DMS79 treated with DMSO at 0.1 percent for 48 hours (cell line): ENCODE measurements at places on chromosomes 6 and 20.
A peak's percentile ranks its signal among the peaks of the same experiment; 100 is the strongest.

- no peak for DNase-seq
Observed at GRCh38 chr6:89098461-89098860, 17.9 kb downstream of the PNRC1 start.

- no peak for DNase-seq
Observed at GRCh38 chr6:116438590-116439448, 22.4 kb upstream of the CALHM6 start.

DNA sequence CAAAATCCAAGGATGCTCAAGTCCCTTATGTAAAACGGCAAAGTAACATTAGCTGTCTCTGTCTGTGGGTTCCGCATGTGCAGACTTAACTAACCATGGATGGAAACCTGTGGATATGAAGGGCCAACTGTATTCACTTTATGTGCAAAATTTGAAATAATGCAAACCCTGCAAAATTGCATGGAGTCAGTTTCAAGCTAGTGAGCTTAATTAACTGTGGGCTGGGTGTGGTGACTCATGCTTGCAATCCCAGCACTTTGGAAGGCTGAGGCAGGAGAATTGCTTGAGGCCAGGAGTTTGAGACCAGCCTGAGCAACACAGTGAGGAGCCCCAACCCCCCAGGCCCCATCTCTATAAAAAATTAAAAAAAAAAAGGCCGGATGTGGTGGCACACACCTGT lies 81.4 kb downstream of the ANKS1A start:
- DNase-seq: no peak

DNA sequence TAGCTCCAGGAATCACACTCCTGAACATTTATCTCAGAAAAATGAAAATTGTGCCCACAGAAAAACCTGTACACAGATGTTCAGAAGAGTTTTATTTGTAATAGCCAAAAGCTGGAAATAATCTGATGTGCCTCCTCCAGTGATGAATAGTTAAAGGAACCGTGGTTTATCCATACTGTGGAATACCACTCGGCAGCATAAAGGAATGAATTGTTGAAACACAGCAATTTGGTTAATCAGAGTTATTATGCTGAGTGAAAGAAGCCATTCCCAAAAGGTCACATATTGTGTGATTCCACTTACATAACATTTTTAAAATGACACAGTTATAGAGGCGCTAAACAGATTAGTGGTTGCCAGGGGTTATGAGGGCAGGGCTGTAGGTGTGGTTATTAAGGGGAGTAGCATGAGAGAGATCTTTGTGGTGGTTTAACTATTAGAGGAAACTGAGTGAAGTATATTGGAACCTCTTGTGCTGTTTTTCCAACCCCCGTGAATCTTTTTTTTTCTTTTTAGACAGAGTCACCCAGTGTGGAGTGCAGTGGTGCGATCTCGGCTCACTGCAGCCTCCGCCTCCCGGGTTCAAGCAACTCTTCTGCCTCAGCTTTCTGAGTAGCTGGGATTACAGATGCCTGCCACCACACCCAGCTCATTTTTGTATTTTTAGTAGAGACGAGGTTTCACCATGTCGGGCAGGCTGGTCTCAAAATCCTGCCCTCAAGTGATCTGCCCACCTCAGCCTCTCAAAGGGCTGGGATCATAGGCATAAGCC lies 26.2 kb downstream of the PSMF1 start:
- no peak for DNase-seq

- DNase-seq: no peak
Observed at GRCh38 chr6:87333033-87333432, 4.0 kb upstream of the GJB7 start.

- no peak for DNase-seq
Observed at GRCh38 chr6:40930555-40930954, 108.5 kb downstream of the UNC5CL start.

GRCh38 chr6:47135772-47136171 lies 93.6 kb upstream of the ADGRF1 start:
- no peak for DNase-seq

GRCh38 chr6:147503587-147503986 lies 4.9 kb upstream of the SAMD5 start:
- DNase-seq: no peak

DNA sequence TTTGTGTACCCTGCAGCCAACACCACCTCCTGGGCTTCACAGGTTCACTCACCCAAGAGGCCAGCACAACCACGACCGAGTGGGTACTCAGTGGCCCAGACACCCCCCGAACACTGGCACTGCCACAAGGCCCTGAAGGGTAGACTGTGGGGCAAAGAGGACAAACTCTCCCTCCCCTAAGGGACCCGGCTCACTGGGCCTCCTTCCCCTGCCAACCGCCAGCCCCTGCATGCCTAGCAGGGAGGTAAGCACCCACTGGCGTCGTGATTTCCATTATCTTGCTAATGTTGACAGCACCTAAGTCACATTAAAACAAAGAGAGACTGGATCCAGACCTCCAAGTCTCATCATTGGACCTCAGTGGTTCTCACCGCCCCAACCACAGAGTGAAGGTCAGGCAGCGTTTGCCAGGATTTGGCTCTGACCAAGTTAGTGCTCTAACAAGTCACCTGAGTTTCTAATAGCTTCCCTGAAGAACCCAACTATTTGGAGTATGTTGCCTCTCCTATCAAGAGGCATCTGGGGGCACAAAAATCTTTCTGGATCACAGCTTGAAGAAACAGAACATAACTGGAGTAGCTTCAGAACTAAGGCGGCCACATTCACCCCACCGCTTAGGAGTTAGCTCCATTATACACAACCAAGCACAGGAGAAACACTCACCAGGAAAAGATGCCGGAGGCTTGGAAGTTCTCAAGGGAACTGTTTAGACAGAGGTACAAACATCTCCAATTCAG lies 14.0 kb upstream of the APMAP start:
- no peak for DNase-seq

DNA sequence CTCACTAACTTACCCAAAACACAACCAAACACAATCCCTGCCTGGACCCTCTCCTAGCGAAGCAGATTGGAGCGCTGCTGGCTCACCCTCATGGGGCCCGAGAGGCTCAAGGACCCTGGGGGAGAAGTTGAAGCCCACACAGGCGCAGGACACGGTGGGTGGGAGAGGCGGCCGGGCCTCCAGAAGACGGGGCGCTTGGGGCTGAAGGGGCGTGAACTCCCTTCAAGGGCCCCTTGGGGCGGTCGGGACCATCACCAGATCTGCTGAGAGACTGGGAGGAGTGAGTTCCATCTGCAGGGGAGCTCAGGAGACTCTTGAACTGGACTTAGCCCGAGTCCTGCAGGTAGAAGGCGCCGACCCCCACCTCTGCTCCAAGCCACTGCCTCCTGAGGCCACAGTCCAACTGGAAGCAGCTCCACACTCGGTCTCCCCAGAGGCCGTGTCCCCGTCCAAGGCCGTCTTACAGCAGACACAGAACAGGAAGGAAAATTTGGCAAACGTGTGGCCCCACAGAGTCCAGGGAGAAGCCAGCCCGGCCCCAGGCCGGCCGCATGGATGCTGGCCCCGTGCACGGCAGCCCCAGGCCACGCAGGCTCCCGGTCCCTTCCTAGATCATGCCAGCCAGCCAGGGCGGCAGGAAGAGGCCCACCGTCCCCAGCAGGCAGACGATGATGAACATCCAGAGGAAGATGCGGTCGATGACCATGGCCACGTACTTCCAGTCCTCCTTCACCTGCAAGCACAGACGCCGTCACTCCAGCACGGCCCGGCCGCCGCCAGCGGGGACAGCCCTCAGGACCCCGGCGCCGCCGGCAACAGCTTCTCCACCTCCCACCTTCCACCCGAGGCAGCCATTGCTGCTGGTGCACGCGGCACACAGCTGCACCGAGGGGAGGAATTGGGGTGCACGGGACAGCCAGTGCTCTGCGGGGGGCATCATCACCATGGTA lies 14.7 kb downstream of the CHRNA4 start:
- DNase-seq: no peak

- DNase-seq: no peak
Observed at GRCh38 chr6:116190550-116190949, 63.3 kb downstream of the TSPYL4 start.

GRCh38 chr20:62666736-62667529 lies 24.6 kb downstream of the SLCO4A1 start:
- DNase-seq: peak; percentile 52

- no peak for DNase-seq
Observed at GRCh38 chr20:57323034-57323433, 6.6 kb upstream of the SPO11 start.

GRCh38 chr6:52362443-52363227 lies 684 bp downstream of the PAQR8 start:
- peak; percentile 32 for DNase-seq

- no peak for DNase-seq
Observed at GRCh38 chr20:49563015-49563980, 4.6 kb downstream of the PTGIS start.

GRCh38 chr6:115899730-115900282 lies 160.9 kb downstream of the FRK start:
- no peak for DNase-seq

- DNase-seq: peak; percentile 53
Observed at GRCh38 chr6:110512991-110513390, 36.6 kb upstream of the SLC22A16 start.

- DNase-seq: no peak
Observed at GRCh38 chr6:129921169-129921817, 60.2 kb upstream of the TMEM244 start.

DNA sequence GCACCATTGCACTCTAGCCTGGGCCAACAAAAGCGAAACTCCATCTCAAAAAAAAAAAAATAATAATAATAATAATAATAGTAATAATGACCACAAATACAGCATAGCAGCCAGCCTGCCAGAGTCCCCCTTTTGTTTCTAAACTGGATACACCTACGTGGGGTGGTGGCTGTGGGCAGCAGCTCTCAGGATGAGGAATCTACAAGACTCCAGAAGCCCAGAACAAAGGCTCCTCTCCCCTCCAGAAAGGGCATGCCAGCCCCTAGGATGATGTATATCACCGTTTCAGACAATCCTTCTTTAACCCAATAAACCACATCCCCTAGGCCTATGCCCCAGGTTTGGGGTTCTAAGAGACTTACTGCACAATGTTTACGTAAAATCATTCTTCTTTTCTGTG lies 155.9 kb downstream of the QRSL1 start:
- DNase-seq: no peak

DNA sequence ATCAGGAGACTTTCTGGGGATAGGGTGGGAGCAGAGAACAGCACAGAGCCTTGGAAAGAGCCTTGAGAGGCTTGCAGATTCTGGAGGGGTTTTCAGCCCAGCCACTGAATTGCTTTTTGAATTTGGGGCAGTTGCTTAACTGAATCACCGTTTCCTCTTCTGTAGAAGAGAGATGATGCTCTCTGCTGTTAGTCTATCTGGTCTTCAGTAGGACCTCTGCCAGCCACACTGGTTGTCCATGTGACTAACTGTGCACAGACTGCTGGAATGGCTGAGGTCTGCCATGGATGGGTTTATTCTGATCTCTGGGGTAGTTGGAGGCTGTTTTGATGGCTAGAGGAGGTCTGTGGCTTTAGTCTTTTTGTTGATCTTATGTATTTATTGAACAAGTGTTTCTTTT lies 21.4 kb upstream of the PRDM1 start:
- no peak for DNase-seq

DNA sequence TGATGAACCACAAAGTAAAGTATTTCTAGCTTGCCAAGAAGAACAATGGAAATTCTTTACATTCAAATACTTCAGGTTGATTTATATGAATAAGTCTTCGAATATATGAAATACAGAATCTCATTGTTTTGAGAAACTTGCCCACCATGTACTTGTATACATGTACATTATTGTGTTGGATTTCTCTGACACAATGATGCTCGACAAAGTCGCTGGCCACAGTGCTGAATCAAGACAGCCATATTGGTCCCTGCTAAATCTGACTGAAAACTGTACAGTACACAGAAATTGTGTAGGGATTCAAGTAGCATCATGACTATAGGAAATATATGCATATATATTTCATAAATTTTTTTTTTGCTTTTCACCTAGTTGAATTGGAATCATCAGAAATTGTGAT lies 13.1 kb upstream of the LIN28B start:
- DNase-seq: no peak

DNA sequence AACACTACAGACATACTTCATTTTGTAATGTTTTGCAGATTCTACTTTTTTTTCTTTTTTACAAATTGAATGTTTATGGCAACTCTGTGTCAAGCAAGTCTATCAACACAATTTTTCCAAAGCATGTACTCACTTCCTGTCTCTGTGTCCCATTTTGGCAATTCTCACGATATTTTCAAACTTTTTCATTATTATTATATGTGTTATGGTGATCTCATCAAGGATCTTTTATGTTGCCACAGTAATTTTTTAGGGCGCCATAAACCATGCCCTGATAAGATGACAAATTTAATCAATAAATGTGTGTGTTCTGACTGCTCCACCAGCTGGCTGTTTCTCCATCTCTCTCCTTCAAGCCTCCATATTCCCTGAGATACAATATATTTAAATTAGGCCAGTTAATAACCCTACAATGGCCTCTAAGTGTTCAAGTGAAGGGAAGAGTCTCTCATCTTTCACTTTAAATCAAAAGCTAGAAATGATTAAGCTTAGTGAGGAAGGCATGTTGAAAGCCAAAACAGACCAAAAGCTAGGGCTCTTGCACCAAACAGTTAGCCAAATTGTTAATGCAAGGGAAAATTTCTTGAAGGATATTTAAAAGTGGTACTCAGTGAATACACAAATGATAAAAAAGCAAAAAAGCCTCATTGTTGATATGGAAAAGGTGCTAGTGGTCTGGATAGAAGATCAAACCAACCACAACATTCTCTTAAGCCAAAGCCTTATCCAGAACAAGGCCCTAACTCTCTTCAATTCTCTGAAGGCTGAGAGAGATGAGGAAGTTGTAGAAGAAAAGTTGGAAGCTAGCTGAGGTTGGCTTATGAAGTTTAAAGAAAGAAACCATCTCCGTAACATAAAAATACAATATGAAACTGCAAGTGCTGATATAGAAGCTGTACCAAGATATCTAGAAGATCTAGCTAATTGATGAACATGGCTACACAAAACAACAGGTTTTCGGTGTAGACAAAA lies 194.4 kb upstream of the TAB2 start:
- no peak for DNase-seq

- no peak for DNase-seq
Observed at GRCh38 chr6:38234934-38235682, 404.6 kb downstream of the BTBD9 start.

GRCh38 chr6:38937839-38938613 lies 110.6 kb upstream of the GLP1R start:
- DNase-seq: no peak

- DNase-seq: peak; percentile 83
Observed at GRCh38 chr6:35181308-35181932, 32.3 kb upstream of the SCUBE3 start.

DNA sequence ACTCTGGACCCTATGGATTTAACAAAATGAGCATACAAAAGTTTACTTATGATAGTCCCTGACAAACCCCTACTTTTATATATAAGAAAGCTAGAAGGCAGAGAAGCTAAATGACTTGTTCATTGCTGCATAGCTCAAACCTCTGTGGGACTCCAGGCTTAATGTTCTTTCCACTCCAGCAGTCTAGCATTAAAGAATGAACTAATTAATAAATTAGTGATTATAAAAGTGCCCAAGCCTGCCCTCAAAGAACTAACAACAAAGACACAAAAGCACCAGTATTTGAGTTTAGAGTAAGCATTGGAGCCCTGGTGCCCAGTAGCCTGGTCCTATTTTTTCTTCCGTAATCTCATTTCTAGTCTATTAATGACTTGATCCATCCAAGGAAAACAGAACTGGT lies 59.9 kb downstream of the LAMA4 start:
- DNase-seq: no peak

- DNase-seq: peak; percentile 63
Observed at GRCh38 chr6:13113981-13114593, 214.2 kb downstream of the TBC1D7 start.

- no peak for DNase-seq
Observed at GRCh38 chr20:57458400-57459160, 66.4 kb downstream of the CTCFL start.
